ENCODE measurements at places on chromosomes 7 and 10. TPM values are rescaled to one million over a fixed set of nuclear protein-coding genes. Genes with fewer than 3 reads are reported as not detected.

DNA sequence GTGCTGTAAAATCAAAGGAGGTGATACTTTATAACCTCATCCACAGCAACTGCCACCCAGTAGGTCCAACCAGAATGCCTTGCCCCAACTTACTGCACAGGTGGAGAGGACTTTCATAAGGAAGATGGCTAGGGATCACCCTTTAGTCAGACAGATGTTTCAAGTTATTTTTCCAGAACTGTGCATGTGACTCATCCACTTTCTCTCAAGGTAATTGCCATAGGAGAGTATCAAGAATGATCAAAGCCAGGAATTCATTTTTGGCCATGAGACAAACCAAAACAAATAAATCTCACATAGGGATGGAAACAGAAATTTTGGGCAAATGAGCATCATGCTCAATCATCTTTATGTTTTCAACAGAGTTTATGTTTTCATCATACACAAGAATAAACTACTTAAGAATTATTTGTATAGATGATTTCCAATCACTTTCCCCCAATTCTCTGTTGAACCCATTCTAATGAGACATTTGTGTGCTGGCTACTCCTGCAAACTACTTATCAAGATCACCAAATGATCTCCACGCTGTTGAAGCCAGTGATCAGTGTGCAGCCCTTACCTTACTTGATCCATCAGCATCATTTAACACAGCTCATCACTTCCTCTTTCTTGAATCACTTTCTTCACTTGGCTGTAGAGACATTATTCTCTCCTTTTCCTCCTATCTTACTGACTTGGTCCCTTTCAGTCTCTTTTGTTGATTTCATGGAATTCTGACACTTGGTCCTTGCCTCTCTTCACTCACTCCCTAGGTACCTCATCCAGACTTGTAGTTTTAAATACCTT lies 74.0 kb downstream of the SLC16A9 start:
- H3K36me3 ChIP-seq: no peaks in the 10 kb centered on the region
- no peak for DNase-seq
- no peak overlapping the region for H3K4me3 ChIP-seq
- H3K27ac ChIP-seq: no peak overlapping the region
- H3K27me3 ChIP-seq: peaks cover 8% of the 10 kb centered on the region

GRCh38 chr10:58358947-58359346 lies 24.1 kb downstream of the UBE2D1 start:
- peaks cover 28% of the 10 kb centered on the region for H3K4me1 ChIP-seq
- no peak overlapping the region for H3K27ac ChIP-seq
- H3K4me3 ChIP-seq: no peak overlapping the region
- peaks cover 13% of the 10 kb centered on the region for H3K36me3 ChIP-seq

DNA sequence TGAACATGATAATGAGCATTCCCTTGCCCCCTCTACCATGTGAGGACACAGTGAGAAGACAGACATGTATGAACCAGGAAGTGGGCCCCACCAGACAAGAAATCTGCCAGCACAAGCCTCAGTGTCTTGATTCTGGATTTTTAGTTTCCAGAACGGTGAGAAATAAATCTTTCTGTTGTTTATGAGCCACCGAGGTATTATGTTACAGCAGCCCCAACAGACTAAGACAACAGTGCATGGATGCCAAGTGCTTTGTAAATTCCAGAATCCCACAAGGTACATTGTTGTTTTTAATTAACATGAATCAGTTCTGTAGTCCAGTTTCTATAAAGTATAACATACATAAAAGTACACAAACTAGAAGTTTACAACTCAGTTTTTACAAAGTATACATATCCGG lies 162.2 kb downstream of the ARHGAP21 start:
- no peaks in the 10 kb centered on the region for H3K27me3 ChIP-seq
- no peak overlapping the region for H3K4me3 ChIP-seq
- no peak for DNase-seq
- H3K4me1 ChIP-seq: peaks cover 3% of the 10 kb centered on the region
- no peak overlapping the region for H3K27ac ChIP-seq

GRCh38 chr7:147911201-147911601 lies 679.4 kb upstream of the C7orf33 start:
- H3K4me1 ChIP-seq: no peaks in the 10 kb centered on the region
- DNase-seq: no peak
- H3K27me3 ChIP-seq: peaks cover 3% of the 10 kb centered on the region
- no peak overlapping the region for H3K27ac ChIP-seq
- no peaks in the 10 kb centered on the region for H3K36me3 ChIP-seq
- H3K4me3 ChIP-seq: no peak overlapping the region

GRCh38 chr10:83862723-83863122 lies 276.6 kb upstream of the GHITM start:
- no peak overlapping the region for H3K4me3 ChIP-seq
- no peaks in the 10 kb centered on the region for H3K36me3 ChIP-seq

GRCh38 chr7:17166824-17167379 lies 131.6 kb upstream of the AHR start:
- DNase-seq: no peak
- peaks cover 16% of the 10 kb centered on the region for H3K36me3 ChIP-seq
- no peak overlapping the region for H3K4me3 ChIP-seq

DNA sequence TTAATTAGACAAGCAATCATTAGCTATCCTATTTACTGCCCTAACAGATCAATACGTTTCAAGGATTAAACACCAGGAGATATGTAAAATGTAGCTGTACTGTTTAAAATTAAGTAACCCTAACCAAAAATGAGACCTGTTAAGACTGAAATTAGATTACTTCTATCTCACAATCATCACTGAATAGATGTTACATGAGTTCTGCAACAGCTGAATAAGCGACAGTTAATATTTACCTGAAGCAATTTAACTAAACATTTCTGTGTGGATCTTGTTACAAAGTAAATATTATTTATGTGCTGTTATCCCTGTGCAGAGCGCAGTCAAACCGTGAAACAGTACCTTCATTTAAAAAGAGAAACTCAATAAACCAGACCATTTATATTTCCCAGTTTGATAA lies 122.5 kb downstream of the RELN start:
- no peaks in the 10 kb centered on the region for H3K27me3 ChIP-seq
- no peak overlapping the region for H3K4me3 ChIP-seq
- H3K27ac ChIP-seq: no peak overlapping the region
- H3K4me1 ChIP-seq: no peaks in the 10 kb centered on the region
- no peak for DNase-seq

DNA sequence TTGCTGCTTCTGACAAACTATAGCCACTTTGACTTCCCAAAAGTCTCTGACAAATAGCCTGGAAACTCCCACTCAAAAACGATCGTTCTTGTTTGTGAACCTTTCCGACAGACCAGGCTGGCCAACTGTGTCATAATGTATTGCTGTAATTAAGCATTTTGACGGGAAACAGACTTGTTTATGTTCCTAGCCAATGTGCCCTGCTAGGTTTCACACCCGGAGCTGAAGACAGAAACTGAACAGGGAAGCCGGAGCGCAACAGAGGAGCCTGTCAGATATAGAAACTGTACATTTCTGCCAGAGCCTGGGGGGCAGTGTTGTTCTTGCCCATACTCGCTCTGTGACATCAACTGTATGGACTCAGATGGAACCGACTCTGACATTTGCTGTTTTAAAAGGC lies 55.3 kb upstream of the C7orf33 start:
- H3K27me3 ChIP-seq: peaks cover 42% of the 10 kb centered on the region
- peak overlapping the region; percentile 57 for H3K4me3 ChIP-seq
- DNase-seq: peak; percentile 15
- H3K27ac ChIP-seq: no peak overlapping the region

DNA sequence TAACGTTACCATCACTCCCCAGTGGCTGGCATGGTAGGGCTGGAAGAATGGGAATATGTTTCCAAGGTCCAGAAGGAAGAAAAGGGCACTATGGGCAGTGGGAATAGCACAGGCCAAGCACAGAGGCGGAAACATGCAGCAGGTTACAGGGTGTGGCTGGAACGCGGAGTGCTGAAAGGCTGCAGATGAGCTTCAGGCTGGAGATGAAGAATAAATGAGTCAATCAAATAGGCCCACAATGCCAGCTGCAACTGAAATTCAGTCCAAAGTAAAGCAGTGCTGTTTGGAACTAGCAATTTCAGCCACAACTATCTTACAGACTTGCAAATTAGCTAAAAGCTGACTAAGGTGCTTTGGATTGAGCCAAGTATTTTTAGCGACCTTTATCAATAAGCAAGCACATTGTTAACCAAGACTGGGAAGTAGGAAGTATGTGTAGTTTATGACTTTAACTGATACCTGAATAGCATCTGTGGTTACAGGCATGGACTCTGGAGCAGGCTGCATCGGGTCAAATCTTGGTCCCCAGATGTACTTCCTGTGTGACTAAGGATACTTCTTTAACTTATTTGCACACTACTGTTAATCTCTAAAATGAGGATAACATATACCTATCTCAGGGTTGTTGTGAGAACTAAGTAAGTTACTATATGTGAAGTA lies 77.5 kb upstream of the CTTNBP2 start:
- no peaks in the 10 kb centered on the region for H3K4me1 ChIP-seq
- H3K27me3 ChIP-seq: no peaks in the 10 kb centered on the region
- no peaks in the 10 kb centered on the region for H3K36me3 ChIP-seq
- DNase-seq: no peak

DNA sequence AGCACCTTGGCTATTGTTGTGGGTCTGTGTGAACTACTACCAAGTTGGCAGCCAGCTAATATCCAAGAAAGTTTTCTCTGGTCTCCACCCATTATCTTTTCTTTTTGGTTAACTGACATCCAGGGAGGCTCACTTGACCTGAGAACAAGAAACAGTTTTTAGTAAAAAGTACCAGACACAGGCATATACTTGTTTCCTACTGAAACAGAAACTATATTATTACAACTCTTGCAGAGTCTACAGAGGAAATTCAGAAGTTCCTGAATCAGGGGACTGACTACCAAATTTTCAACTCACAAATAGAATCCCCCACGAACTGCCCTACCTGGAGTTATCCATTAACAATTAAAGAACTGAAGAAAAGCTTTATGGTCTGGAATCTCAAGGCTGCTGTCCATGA lies 168.9 kb downstream of the KCND2 start:
- H3K27ac ChIP-seq: no peak overlapping the region
- no peaks in the 10 kb centered on the region for H3K27me3 ChIP-seq
- no peaks in the 10 kb centered on the region for H3K4me1 ChIP-seq
- no peak overlapping the region for H3K4me3 ChIP-seq
- DNase-seq: no peak

GRCh38 chr10:102644646-102645387 lies 538 bp downstream of the TRIM8 start:
- H3K27me3 ChIP-seq: no peaks in the 10 kb centered on the region
- DNase-seq: peak; percentile 89
- H3K27ac ChIP-seq: peak overlapping the region; percentile 96
- H3K36me3 ChIP-seq: peaks cover 19% of the 10 kb centered on the region
- peaks cover 42% of the 10 kb centered on the region for H3K4me1 ChIP-seq

GRCh38 chr7:30272126-30272525 lies 12.3 kb upstream of the ZNRF2 start:
- H3K36me3 ChIP-seq: no peaks in the 10 kb centered on the region
- no peaks in the 10 kb centered on the region for H3K4me1 ChIP-seq
- H3K27me3 ChIP-seq: no peaks in the 10 kb centered on the region
- H3K27ac ChIP-seq: no peak overlapping the region

DNA sequence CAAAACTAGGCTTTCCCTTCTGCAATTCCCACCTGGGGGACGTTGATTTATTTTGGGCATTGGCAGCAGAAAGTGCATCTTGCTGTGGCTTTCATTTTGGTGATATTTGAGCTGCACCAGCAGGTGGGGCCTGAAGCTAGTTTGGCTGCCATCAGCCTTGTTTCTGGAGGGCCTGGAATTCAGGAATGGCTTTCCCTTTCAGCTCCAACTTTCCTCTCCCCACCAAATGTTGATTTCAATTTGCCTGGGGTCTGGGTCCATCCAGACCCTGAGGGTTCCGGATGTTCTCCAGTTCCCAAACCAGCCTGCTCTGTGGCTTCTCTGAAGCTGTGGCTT lies 640.4 kb downstream of the TYW1 start:
- no peaks in the 10 kb centered on the region for H3K36me3 ChIP-seq
- H3K4me1 ChIP-seq: no peaks in the 10 kb centered on the region

DNA sequence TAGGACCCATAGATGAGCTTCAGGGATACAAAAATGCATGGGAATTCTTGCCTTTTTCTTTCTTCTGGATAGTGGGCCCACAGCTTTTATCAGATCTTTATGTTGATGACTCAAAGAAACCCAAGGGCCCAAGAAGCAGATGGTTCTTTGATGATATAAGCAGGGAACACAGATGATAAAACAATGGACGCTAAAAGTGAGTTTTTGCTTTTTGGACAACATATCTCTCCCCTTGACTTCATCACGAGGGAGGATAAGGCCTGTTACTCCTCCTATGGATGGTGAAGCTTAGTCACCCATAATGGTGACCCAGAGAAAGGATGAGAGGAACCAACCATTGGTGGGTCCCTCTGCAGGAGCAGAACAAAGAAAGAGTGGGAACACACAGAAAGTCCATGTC lies 6.5 kb upstream of the OGA start:
- no peaks in the 10 kb centered on the region for H3K27me3 ChIP-seq
- no peak for DNase-seq
- peaks cover 10% of the 10 kb centered on the region for H3K4me1 ChIP-seq
- no peak overlapping the region for H3K27ac ChIP-seq

DNA sequence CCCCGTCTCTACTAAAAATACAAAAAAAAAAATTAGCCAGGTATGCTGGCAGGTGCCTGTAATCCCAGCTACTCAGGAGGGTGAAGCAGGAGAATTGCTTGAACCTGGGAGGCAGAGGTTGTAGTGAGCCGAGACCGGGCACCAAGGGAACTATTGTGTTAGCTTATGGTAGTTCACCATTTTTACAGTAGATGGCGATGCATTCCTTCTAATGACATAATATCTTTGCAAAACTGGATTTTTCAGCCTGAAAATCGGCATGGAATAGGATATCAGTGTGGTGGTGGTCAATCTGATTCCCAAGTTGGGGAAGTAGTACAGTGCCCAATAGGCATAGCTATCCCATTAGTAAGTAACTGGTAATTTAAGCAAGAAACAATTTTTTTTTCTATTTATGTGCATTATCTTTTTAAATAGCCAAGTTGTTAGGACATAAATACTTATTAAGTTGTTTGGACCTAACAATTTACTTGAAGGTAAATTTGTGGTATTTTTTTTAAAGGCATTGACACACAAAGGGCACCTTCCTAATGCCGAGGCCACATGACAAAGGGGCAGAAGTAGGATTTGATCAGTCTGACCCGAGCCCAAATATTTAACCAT lies 17.6 kb upstream of the IMPDH1 start:
- no peak for DNase-seq
- no peak overlapping the region for H3K27ac ChIP-seq
- no peaks in the 10 kb centered on the region for H3K4me1 ChIP-seq
- peaks cover 5% of the 10 kb centered on the region for H3K27me3 ChIP-seq
- H3K36me3 ChIP-seq: no peaks in the 10 kb centered on the region

Gene ENTPD1
- 0.64 TPM for total RNA-seq

Gene ACSM6
- not detected for total RNA-seq

Gene FAM25G
- not detected for total RNA-seq

Gene ANKRD2
- total RNA-seq: not detected

Gene PDE6C
- not detected for total RNA-seq

Gene GPR158
- not detected for total RNA-seq

Gene NPS
- not detected for total RNA-seq

Gene GNG11
- total RNA-seq: not detected

Gene UCN3
- not detected for total RNA-seq

Gene ADCYAP1R1
- total RNA-seq: not detected

Gene SLC13A1
- not detected for total RNA-seq

Gene CYP26C1
- total RNA-seq: not detected

Gene HSPB1
- 102 TPM for total RNA-seq

Measured in activated naive CD8-positive, alpha-beta T cell treated with anti-CD3 and anti-CD28 coated beads for 36 hours (primary cell).